ENCODE measurements at places on chromosomes 7 and 10. TPM values are rescaled to one million over a fixed set of nuclear protein-coding genes. Genes with fewer than 3 reads are reported as not detected.

Gene OPN1SW
- total RNA-seq: not detected

Gene TRIL
- total RNA-seq: 17.5 TPM

Gene MSMB
- total RNA-seq: not detected

Gene BAZ1B
- 62.4 TPM for total RNA-seq

Gene MYH16
- not detected for total RNA-seq

Measured in frontal cortex (tissue), 4 donors.